ENCODE measurements at places on chromosomes 3 and 15.

- DNase-seq = no peak
Measured at GRCh38 chr3:62229908-62230307, 143.4 kb downstream of the FEZF2 start.

- DNase-seq = no peak
Measured at GRCh38 chr15:81466741-81467140, 92.7 kb upstream of the TMC3 start.

GRCh38 chr3:12336099-12336498 is 47.2 kb downstream of the PPARG start:
- no peak for DNase-seq

- no peak for DNase-seq
Measured at GRCh38 chr3:88211096-88211890, 61.5 kb downstream of the C3orf38 start.

Data from NCI-H345 (cell line).